ENCODE measurements at places on chromosomes 7 and 10.

- no peaks in the 10 kb centered on the region for H3K27me3 ChIP-seq
- peak overlapping the region; percentile 76 for H3K27ac ChIP-seq
- no peak for DNase-seq
- no peak overlapping the region for H3K4me3 ChIP-seq
- H3K36me3 ChIP-seq: no peaks in the 10 kb centered on the region
Observed at GRCh38 chr7:2800931-2801688, 43.0 kb downstream of the GNA12 start.

DNA sequence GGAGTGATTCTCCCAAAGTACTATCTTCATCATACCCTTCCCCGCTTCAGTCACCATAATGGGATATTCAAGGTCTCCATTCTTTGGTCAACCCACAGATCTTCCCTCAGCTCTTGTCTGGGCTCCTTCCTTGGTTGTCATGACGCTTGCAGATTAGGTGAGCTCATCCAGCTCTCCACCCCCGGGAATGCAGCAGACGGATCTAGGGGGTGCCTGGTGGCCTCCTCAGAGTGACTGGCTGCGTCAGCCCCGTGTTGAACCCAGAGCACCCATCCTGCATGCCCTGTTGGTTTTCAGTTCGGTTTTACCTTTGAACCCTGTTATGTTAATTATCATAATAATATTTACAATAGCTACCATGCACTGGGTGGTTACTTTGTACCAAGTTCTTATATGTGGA lies 6.4 kb downstream of the NEURL1 start:
- no peaks in the 10 kb centered on the region for H3K36me3 ChIP-seq
- H3K27ac ChIP-seq: no peak overlapping the region
- DNase-seq: no peak
- no peaks in the 10 kb centered on the region for H3K4me1 ChIP-seq
- H3K27me3 ChIP-seq: peaks cover 66% of the 10 kb centered on the region

- no peak for DNase-seq
- H3K36me3 ChIP-seq: no peaks in the 10 kb centered on the region
- no peaks in the 10 kb centered on the region for H3K27me3 ChIP-seq
- H3K4me3 ChIP-seq: no peak overlapping the region
- peaks cover 11% of the 10 kb centered on the region for H3K4me1 ChIP-seq
Observed at GRCh38 chr7:17132726-17133125, 165.7 kb upstream of the AHR start.

DNA sequence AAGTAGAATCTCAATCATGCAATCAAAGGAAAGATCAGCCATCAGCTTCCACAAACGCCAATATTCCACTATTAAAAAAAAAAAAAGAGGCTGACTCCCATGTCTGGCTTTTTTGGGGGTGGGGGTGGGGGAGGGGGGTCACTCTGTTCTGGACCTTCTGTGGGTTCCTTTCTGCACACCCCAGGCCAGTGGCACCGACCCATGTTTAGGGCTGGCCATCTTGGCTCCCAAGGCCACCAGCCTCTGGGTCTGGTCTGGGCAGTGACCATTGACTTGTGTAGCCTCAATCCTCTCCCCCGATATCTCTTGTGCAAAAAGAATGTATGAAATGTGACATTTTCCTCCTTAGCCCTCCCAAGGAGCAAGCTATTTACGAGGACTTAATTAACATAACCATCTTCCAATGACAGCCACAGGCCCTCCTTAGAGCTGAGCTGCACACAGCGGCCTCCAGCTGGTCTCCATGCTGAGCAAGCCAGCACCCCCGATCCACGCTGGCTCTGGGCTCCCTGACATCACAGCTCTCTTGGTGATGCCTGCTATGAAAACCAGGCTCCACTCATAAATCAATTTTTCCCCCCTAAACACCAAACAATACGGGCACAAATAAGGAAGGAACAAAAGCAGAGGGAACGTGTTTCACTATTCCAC lies 100.1 kb downstream of the ZRANB1 start:
- H3K4me1 ChIP-seq: no peaks in the 10 kb centered on the region
- H3K4me3 ChIP-seq: no peak overlapping the region
- no peaks in the 10 kb centered on the region for H3K36me3 ChIP-seq
- H3K27me3 ChIP-seq: peaks cover 28% of the 10 kb centered on the region
- no peak for DNase-seq

- no peak overlapping the region for H3K4me3 ChIP-seq
- H3K27ac ChIP-seq: no peak overlapping the region
- no peak for DNase-seq
- H3K36me3 ChIP-seq: no peaks in the 10 kb centered on the region
- H3K4me1 ChIP-seq: no peaks in the 10 kb centered on the region
Observed at GRCh38 chr7:82595176-82595575, 151.6 kb upstream of the CACNA2D1 start.

DNA sequence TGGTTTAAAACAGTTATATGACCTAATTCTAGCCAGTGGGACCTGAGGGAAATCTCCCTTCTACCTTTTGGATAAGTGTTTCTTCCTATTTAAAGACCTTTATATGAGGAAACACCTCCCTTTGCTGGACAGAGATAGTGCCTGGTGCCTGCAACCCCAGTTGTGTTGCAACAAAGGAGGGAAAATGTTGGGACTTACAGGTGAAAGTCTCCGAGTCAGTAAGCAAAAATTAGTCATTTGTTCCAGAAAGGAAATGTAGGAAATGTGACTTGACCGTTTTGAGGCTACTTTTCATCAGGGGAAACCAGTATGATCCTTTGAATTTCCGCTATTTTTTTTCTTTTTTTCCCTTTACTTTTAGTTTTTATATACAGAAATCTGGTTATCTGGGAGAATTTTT lies 165.5 kb downstream of the DKK1 start:
- DNase-seq: no peak
- H3K36me3 ChIP-seq: no peaks in the 10 kb centered on the region
- peaks cover 9% of the 10 kb centered on the region for H3K4me1 ChIP-seq

- no peaks in the 10 kb centered on the region for H3K4me1 ChIP-seq
- H3K4me3 ChIP-seq: no peak overlapping the region
- no peak for DNase-seq
- peaks cover 16% of the 10 kb centered on the region for H3K27me3 ChIP-seq
- no peak overlapping the region for H3K27ac ChIP-seq
Observed at GRCh38 chr10:47081264-47081663, 170.0 kb downstream of the PTPN20 start.

GRCh38 chr7:149369497-149369896 lies 91.4 kb downstream of the ZNF777 start:
- H3K4me3 ChIP-seq: no peak overlapping the region
- peaks cover 26% of the 10 kb centered on the region for H3K27me3 ChIP-seq

DNA sequence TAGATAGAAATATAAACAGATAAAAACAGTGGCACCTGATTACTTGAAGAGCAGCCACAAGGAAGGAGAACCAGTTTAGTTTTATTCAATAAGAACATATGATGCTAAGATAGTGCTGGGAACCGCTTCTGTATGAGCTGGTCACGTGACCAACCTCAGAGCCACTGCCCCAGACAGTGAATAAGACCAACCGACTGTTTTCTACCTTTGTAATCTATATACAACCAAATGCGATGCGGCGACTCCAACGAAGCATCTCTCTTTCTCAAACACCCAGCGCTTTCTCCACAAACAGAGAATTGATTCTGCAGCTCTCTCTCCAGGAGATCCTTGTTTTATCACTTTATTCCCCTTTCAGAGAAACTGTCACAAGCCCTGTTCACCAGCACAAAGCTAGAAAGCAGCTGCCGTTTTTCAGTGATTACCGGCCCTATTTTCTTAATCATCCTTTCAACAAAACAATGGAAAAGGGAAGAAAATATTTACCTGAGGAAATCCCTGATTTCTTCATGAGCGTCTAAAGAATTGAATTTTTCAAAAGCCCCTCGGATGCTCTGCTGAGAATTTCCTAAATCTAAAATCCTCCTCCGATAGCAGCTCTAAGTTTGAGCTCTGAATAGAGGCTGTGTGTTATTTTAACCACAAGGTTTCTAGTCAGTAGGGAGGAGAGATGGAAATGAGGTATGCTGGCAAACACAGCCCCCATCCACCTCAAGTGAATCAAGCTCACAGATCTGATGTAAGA lies 55.7 kb upstream of the JCAD start:
- DNase-seq: no peak
- H3K27me3 ChIP-seq: no peaks in the 10 kb centered on the region
- no peaks in the 10 kb centered on the region for H3K36me3 ChIP-seq
- no peak overlapping the region for H3K27ac ChIP-seq
- H3K4me3 ChIP-seq: no peak overlapping the region

DNA sequence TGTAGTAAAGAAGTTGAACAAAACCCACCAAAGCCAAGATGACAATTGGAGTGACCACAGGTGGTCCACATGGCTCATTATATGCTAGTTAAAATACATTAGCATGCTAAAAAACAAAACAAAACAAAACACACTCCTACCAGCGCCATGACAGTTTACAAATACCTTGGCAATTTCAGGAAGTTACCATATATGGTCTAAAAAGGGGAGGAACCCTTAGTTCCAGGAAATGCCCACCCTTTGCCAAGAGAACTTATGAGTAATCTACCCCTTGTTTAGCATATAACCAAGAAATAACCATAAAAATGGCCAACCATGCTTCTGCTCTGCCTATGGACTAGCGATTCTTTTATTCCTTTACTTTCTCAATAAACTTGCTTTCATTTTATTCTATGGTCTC lies 979.1 kb upstream of the POT1 start:
- no peak overlapping the region for H3K4me3 ChIP-seq
- no peak overlapping the region for H3K27ac ChIP-seq
- H3K27me3 ChIP-seq: no peaks in the 10 kb centered on the region

- no peak for DNase-seq
- H3K27me3 ChIP-seq: peaks cover 16% of the 10 kb centered on the region
- peak overlapping the region; percentile 82 for H3K4me3 ChIP-seq
- no peaks in the 10 kb centered on the region for H3K36me3 ChIP-seq
Observed at GRCh38 chr10:134247-135131, 766 bp upstream of the ZMYND11 start.

- no peak for DNase-seq
- no peak overlapping the region for H3K27ac ChIP-seq
- H3K27me3 ChIP-seq: no peaks in the 10 kb centered on the region
- H3K4me1 ChIP-seq: no peaks in the 10 kb centered on the region
- H3K36me3 ChIP-seq: no peaks in the 10 kb centered on the region
- no peak overlapping the region for H3K4me3 ChIP-seq
Observed at GRCh38 chr7:152986376-152986775, 226.8 kb downstream of the ACTR3B start.

GRCh38 chr10:43648398-43649184 lies at the start of gene ZNF32:
Gene ZNF32, minus strand, starts transcription at chr10:43648881. Its CDS starts 2,748 bp downstream, at chr10:43646133.
- peaks cover 12% of the 10 kb centered on the region for H3K4me1 ChIP-seq
- peaks cover 28% of the 10 kb centered on the region for H3K36me3 ChIP-seq
- H3K27ac ChIP-seq: peak within 1 kb of the TSS; percentile 69
- H3K27me3 ChIP-seq: peaks cover 15% of the 10 kb centered on the region

All from naive B cell (primary cell).